ENCODE measurements at places on chromosomes 1 and 21. TPM values are rescaled to one million over a fixed set of nuclear protein-coding genes. Genes with fewer than 3 reads are reported as not detected.

TMEM269 gene
- total RNA-seq = 0.98 TPM

OPRD1 gene
- total RNA-seq = 0.66 TPM

ITLN2 gene
- 0.41 TPM for total RNA-seq

COL16A1 gene
- total RNA-seq = 389 TPM

OR2M3 gene
- total RNA-seq = not detected

DNA sequence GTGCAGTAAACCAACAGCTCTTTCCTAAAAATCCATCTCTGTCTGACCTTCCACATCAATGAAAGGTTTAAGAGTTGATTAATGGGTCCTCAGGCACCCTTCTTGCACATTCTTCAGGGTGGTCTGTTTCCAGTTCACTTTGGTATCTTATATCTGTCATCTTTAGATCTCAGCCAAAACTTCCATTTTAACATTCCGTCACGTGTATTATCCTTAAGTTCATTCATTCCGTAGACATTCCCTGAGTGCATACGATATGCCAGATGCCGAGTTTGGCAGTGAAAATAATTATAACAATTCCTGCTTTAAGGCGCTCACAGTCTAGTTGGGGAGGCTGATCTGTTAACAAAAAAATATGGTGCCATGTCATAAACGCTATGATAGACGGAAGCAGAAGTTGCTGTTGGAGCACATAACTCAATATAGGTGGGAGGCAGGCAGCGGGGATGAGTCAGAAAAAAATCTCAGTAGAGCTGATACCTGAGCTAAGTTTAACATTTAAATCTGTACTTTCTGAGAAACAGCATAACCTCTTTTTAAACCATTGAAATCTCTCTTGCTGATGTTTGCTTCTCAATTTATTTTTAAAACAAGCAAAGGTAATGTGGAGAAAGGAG lies 59.6 kb upstream of the HOOK1 start:
- peaks cover 69% of the 10 kb centered on the region for H3K4me1 ChIP-seq
- H3K27me3 ChIP-seq = no peaks in the 10 kb centered on the region
- no peaks in the 10 kb centered on the region for H3K36me3 ChIP-seq
- no peak overlapping the region for H3K4me3 ChIP-seq
- DNase-seq = no peak

- no peak for DNase-seq
- no peaks in the 10 kb centered on the region for H3K27me3 ChIP-seq
- peaks cover 29% of the 10 kb centered on the region for H3K36me3 ChIP-seq
- H3K4me3 ChIP-seq = no peak overlapping the region
- peaks cover 11% of the 10 kb centered on the region for H3K4me1 ChIP-seq
These were observed 19.3 kb downstream of the IPO9 start for GRCh38 chr1:201848230-201848629.

- H3K27ac ChIP-seq = no peak overlapping the region
- H3K27me3 ChIP-seq = no peaks in the 10 kb centered on the region
- H3K36me3 ChIP-seq = peaks cover 14% of the 10 kb centered on the region
- DNase-seq = no peak
- H3K4me3 ChIP-seq = no peak overlapping the region
- H3K4me1 ChIP-seq = peaks cover 15% of the 10 kb centered on the region
These were observed 144.3 kb downstream of the CD247 start for GRCh38 chr1:167373986-167374385.

DNA sequence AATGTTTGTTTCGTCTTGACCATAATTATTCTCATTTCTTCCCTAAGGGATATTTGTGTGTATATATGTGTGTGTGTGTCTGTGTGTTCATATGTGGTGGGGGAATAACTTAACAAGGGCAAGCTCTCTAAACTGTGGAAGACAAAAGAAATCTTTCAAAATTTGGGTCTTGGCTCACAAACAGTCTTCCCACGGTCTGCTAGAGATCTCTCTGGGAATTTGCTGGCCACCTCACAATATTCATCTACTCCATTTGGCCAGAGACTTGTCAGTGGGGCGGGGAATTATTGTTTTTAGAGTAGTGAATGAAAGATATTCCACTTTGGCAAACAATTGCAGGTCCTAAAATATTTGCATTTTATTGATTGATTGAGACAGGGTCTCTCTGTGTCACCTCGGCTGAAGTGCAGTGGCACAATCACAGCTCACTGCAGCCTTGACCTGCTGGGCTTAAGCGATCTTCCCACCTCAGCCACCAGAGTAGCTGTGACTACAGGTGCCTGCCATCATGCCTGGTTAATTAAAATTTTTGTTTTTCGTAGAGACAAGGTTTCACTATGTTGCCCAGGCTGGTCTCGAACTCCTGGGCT lies 8.0 kb upstream of the EIF2B3 start:
- H3K4me1 ChIP-seq = no peaks in the 10 kb centered on the region
- no peak for DNase-seq
- H3K4me3 ChIP-seq = no peak overlapping the region
- no peaks in the 10 kb centered on the region for H3K36me3 ChIP-seq
- H3K27me3 ChIP-seq = no peaks in the 10 kb centered on the region
- no peak overlapping the region for H3K27ac ChIP-seq

- peak; percentile 29 for DNase-seq
- H3K4me3 ChIP-seq = no peak overlapping the region
- H3K4me1 ChIP-seq = peaks cover 46% of the 10 kb centered on the region
- no peaks in the 10 kb centered on the region for H3K27me3 ChIP-seq
These were observed 386.4 kb upstream of the VAMP3 start for GRCh38 chr1:7384679-7385078.

DNA sequence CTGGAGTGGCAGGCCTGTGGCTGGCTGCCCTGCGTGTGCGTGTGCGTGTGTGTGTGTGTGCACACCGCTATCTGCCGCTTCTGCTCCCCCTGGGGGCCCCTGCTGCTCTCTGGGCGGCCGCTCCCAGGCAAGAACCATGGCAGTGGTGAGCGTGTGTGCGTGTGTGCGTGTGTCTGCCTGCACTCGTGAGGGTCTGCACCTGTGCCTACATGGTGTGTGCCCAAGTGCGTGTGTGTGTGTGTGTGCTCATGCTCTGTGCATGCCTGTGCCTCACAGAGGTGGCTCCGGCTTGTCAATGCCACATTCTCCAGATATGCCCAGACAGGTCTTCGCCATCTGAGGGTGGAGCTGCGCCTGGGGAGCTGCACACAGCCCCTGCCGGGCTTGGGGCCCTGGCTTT lies 18.7 kb upstream of the PEX10 start:
- H3K4me3 ChIP-seq = no peak overlapping the region
- peaks cover 27% of the 10 kb centered on the region for H3K27me3 ChIP-seq
- DNase-seq = no peak
- H3K4me1 ChIP-seq = peaks cover 6% of the 10 kb centered on the region
- H3K27ac ChIP-seq = no peak overlapping the region

GRCh38 chr21:44914176-44914874 lies 6.4 kb downstream of the ITGB2 start:
- DNase-seq = no peak
- H3K27me3 ChIP-seq = peaks cover 20% of the 10 kb centered on the region
- H3K4me3 ChIP-seq = no peak overlapping the region

- DNase-seq = no peak
- no peak within 1 kb of the TSS for H3K4me3 ChIP-seq
- peak within 1 kb of the TSS; percentile 90 for H3K27ac ChIP-seq
- H3K4me1 ChIP-seq = peaks cover 35% of the 10 kb centered on the region
- no peaks in the 10 kb centered on the region for H3K27me3 ChIP-seq
These were observed at the start of gene CACYBP for GRCh38 chr1:174999936-175000696. Gene CACYBP (plus strand): TSS chr1:174999947. CDS start chr1:175000181, 234 bp downstream.

- H3K27me3 ChIP-seq = no peaks in the 10 kb centered on the region
- DNase-seq = no peak
These were observed 607.4 kb upstream of the TMPRSS15 start for GRCh38 chr21:19010996-19011395.

Data from mesothelial cell of epicardium (in vitro differentiated cells).